Lung (tissue), 17 donors: ENCODE measurements at places on chromosomes 16 and 17.

- DNase-seq: no peak
Measured at GRCh38 chr17:82548681-82549303, 29.3 kb downstream of the FOXK2 start.

DNA sequence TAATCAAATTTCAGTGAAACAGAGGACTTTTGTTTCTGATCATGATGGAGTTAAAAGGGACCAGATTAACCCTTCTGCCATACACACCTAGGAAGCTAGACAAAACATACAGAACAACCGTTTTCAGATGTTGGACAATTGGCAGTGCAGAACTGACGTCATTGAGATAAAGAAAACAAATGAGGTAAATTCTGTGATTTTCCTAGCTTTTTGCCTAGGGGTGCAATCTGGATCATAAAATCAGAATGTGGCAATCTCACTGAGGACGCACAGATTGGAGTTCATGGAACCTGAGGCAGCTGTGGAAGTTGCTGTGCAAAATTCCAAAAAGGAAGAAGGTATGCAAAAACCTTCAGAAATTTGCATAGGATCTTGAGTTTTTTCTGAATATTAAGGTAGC is 15.0 kb upstream of the USP32 start:
- DNase-seq: no peak

DNA sequence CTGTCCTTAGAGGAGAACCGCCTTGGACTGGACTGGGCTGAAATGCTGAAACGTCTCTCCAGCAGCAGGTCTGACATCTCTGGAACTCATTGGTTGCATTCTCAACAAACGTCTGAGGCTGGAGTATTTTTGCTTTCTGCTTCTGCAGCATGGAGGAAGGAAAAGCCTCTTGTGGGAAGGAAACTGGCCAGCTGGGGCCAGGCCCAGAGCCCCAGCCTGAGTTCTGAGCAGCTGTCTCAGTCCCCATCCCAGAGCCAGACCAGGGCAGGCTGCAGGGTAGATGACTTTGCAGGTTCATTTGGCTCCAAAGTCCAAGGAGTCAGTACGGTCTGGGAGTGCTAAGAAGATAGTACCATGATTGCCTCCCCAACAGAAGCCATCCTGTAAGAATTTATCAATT is 18.3 kb downstream of the TEKT3 start:
- DNase-seq: no peak

GRCh38 chr16:83887564-83887963 is 11.4 kb upstream of the MLYCD start:
- no peak for DNase-seq

- no peak for DNase-seq
Measured at GRCh38 chr17:64500862-64501765, 4.3 kb upstream of the POLG2 start.

- DNase-seq: no peak
Measured at GRCh38 chr17:62692721-62693431, 65.4 kb downstream of the MRC2 start.

GRCh38 chr16:76265434-76266045 is 11.7 kb upstream of the CNTNAP4 start:
- DNase-seq: no peak

DNA sequence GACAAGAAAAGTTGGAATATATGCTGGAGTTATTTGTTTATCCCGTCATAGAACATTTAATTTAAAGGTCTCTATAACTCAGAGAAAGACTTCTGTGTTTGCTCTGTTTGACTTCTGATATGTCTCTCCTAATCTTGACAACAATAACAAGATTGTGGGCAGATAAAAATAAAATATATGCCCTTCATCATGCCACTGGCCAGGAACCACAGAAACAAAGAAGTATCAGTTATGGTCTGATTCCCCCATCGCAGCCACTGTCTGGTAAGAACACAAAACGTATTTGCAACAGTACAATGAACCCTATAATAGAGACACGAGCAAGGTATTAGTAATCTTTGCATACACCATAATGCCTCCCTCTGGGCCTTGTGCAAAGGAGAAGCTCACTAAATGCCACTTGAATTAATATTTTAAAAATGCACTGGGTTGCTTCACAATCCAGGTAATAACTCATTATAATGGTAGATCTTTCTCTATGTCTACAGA is 1498.3 kb downstream of the CDH11 start:
- no peak for DNase-seq

- no peak for DNase-seq
Measured at GRCh38 chr17:82920715-82921114, 80.9 kb upstream of the ZNF750 start.

- DNase-seq: no peak
Measured at GRCh38 chr17:67027031-67027628, 17.2 kb upstream of the CACNG1 start.

- DNase-seq: peak; percentile 81
Measured at GRCh38 chr17:62653002-62653825, 25.7 kb downstream of the MRC2 start.

GRCh38 chr17:56638591-56639051 is 45.1 kb downstream of the NOG start:
- peak; percentile 30 for DNase-seq

DNA sequence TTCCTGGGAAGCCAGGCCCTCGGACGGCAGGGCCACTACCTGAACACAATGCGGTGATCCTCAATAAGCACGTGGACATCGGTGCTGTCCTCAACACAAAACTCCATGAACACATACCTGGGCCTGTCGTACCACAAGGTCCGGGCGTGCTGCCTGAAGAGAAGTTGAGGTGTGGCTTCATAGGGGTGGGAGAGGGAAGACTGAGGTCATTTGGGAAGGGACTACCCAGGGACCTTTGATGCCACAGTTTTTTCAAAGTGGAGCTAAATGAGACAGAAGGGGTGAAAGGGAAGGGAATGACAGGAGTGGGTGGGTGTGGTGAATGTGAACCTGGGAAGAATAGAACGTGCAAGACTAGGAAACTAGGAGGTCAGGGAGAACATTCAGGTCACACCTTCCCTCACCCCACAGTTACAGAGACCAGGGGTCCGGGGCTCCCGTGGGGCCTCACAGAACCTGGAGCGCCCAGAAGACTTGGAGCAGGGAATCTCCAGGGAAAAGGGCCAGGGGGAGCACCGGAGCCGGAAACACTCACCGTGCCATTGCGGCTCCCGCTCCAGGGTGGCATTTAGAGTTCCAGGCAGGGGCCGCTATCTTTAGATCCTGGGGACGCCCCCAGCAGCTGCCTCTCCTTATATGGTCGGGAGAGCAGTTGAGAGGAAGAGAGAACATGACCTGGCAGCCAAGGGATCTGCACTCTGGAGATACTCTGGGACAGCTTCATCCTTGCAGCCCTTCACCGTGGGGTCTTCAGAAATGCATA is at the start of gene PTGES3L:
TSS of gene PTGES3L (minus strand) at position 570 of the 763 bp plus-strand sequence. CDS start at position 543, 27 bp downstream.
- DNase-seq: peak; percentile 58

DNA sequence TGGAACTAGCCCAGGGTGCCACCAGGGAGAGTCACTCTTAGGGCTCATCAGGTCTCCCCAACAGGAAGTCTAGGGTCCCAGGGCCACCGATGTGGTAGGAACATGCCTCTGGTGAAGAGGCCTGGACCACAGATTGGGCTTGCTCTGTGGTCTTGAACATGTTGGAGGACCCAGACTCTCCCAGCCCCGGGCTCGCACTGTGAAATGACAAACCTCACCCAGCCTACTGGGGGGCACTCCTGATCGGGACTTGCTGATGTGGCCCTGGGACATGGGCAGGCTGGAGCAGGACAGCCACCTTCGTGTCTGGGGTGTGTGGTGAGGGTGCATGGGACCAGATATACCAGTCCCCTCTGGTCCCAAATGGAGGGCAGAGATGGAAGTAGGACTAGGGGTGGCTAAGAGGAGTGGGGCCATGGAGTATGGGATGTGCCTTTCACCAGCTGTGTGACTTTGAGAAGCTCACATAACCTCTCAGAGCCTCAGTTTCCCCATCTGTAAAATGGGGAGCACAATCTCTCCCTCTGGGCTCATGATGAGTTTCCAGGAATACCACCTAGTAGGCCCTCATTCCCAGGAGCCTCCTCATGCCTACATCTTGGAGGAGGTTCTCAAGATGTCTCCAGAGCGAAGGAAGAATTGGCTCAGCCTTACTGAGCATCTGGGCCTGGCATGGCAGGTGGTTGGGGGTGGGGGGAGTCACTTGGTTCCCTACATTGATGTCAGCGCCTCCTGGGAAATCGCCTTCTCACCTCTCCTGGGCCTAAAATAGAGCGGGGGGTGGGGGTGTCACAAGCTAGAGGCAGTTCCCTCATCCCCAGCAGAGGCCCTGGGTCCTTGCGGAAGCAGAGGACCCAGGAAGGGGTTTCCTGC is 1.5 kb upstream of the ADAM11 start:
- no peak for DNase-seq

- no peak for DNase-seq
Measured at GRCh38 chr17:28500712-28501379, 5.3 kb upstream of the FOXN1 start.

- DNase-seq: no peak
Measured at GRCh38 chr16:5944971-5945370, 847.4 kb upstream of the EEF2KMT start.

- DNase-seq: no peak
Measured at GRCh38 chr16:4745274-4745569, 10.9 kb downstream of the DNAAF8 start.

DNA sequence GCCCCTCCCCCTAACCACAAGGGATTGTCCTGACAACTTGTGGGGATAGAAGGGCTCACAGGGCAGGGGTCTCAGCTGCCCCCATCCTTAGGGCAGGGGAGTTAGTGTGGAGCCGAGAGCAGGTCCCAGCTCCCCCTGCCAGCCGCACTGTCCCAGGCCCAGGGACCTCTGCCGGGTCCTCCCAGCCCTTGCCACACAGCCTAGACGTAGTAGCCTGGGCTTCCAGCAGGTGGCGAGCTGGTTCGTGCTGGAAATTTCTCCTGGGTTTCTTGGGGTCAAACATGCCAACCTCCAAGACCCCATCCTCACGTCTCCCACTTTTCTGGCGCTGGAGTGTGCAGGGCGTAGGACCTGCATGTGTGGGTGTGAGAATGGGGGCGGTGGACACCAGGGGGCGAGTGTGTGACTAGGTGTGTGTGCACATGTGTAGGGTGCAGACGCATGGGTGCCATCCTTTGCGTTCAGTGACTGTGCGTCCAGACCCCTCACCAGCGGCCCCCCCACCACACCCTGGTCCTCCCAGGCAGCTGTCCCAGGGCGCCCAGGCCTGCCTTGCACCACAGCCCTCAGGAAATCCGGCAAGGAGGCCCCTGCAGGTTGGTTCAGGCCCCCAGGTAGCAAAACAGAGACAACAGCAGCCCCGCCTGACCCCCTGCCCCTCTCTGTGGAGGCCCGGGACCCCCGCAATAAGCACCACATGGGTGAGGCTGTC is 29.5 kb downstream of the SBK1 start:
- DNase-seq: no peak

DNA sequence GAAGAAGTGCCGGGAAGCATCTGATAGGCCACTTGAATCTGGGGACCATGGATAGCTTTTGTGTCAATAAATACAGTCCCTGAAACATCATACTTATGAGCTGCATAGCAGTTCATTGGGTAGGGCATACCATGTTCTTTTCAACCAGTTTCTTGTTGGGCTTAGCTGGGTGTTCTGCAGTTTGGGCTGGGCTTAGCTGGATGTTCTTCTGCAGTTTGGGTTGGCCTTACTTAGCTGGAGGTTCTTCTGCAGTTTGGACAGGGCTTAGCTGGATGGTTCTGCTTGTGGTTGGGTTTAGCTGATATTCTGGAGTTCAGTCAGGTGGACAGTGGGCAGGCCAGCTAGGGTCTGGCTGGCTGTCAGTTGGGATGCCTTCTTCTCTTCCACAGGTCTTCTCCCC is 52.1 kb downstream of the LCMT1 start:
- DNase-seq: no peak

DNA sequence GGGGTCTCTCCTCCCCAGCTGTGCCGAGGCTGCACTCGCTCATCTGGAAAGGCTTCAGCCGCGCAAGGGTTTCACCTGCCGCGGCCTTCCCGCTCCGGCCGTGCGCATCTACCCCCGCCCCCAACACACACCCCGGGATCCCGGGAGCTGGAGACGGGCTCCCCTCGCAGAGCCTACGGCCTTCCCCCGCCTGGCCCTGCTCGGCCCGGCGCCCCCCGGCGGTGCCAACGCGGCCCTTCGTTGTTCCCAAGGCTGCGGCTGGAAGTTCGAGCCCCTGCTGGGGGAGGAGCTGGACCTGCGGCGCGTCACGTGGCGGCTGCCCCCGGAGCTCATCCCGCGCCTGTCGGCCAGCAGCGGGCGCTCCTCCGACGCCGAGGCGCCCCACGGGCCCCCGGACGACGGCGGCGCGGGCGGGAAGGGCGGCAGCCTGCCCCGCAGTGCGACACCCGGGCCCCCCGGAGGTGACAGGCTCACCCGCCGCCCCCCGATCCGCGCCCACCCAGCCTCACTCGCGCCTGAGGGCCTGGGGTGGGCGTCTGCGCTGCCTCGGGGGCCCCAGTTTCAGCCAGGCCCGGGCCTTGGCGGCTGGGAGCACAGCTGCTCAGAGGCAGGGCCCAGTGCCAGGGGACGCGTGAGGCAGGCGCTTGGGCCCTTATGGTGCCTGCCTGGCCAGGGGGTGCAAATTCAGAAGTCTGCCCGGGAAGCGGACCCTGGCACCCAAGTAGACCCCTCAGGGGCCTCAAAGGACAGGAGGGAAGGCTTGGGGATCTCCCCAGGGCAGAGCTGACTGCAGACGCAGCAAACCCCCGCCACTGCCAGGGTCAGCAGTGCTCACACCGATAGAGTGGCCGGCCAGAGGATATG is 11.2 kb downstream of the GALK1 start:
- DNase-seq: peak; percentile 83

- no peak for DNase-seq
Measured at GRCh38 chr16:52165961-52166360, 381.0 kb downstream of the TOX3 start.

- DNase-seq: peak; percentile 69
Measured at GRCh38 chr17:64005734-64006167, 7.6 kb downstream of the PRR29 start.

DNA sequence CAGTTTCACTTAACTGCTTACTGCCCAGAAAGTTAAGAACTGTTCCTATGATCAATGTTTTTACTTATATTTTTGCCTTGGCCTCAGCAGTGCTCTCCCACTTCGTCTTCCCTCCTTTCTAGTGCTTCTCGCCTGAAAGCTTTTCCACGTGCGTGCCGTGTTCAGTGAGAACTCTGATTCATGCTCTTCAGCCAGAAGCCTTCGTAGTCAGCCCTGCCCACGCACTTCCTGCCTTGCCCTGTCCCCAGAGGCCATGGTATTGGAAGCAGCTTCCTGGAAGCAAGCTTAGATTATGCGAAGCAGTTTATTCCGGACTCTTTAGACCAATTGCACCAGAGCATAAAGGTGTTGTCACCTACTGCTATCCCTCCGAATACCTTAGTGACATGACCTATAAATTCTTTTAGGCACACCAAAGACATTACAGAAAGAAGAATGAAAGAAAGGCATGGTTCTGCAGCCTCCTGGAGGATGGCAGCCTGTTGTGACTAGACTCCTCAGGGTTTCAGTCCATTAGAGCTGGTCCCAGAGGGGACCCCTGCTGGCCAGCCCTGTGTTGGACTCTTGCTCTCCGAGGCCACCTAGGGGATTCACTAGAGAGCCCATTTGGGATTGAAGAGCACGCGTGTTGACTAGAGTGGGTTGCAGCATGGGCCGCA is 105.2 kb downstream of the RPTOR start:
- DNase-seq: peak; percentile 65

- no peak for DNase-seq
Measured at GRCh38 chr17:45983614-45984310, 15.3 kb upstream of the STH start.

- DNase-seq: no peak
Measured at GRCh38 chr17:22203208-22203715, 510.9 kb downstream of the KCNJ18 start.
